ENCODE measurements at places on chromosomes 3 and 15. TPM values are rescaled to one million over a fixed set of nuclear protein-coding genes. Genes with fewer than 3 reads are reported as not detected.

- H3K27ac ChIP-seq: no peak overlapping the region
- no peaks in the 10 kb centered on the region for H3K4me1 ChIP-seq
- H3K36me3 ChIP-seq: no peaks in the 10 kb centered on the region
- H3K27me3 ChIP-seq: no peaks in the 10 kb centered on the region
Observed at GRCh38 chr3:126439968-126440708, 35.6 kb downstream of the ZXDC start.

DNA sequence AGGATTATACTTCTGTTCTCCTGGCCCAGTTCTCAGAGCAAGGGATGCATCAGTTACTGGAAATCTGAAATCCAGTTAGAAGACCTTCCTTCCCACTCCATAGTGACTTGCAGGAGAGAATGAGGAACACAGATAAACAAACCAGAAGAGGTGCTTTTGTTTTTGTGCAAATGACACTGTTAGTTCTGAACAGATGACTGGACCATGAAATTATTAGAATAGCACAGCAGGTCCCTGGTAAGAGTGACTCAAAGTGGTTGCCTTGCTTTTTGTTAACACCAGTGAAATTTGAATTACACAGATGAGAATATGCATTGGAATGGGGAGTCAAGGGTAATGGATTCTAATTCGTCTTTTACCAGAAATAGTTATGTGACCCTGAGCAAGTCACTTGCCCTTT lies 30.4 kb upstream of the LRIG1 start:
- no peak overlapping the region for H3K4me3 ChIP-seq
- H3K27me3 ChIP-seq: no peaks in the 10 kb centered on the region
- H3K36me3 ChIP-seq: no peaks in the 10 kb centered on the region
- H3K4me1 ChIP-seq: peaks cover 53% of the 10 kb centered on the region

DNA sequence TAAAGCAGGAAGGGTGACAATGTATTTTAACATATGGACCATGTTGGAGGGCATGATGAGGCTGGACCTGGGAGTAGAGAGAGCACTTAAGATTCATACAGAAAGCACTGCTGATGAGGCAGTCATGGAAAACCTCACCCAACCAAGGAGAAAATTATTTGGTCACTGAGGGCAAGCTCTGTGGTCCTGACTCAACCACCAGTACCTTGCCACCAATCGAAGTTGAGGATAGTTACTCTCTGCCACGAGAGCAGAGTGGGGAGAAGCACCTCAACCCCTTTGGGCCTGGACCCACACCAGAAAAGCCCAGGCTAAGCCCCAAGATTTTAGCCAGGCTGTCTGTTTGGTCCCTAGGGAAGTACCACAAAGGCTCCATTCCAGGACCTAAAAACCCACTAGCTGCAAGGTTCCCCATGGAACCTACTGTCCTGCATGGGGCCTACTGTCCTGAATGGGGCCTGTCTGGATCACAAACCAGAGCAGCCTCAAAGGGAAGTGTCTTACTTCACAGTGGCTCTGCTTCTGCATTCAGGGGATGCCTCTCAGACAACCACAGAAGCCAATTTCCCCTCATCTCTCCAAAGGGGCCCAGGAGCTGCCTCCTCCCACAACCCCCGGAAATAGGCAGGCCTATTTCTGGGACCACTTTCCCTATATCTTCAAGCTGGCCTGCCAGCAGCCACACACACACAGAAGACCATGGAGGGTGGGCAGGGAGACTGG lies 4.2 kb downstream of the CCDC71 start:
- H3K4me3 ChIP-seq: no peak overlapping the region
- H3K27ac ChIP-seq: no peak overlapping the region
- no peaks in the 10 kb centered on the region for H3K27me3 ChIP-seq
- peaks cover 18% of the 10 kb centered on the region for H3K4me1 ChIP-seq
- no peak for DNase-seq
- H3K36me3 ChIP-seq: peaks cover 18% of the 10 kb centered on the region

DNA sequence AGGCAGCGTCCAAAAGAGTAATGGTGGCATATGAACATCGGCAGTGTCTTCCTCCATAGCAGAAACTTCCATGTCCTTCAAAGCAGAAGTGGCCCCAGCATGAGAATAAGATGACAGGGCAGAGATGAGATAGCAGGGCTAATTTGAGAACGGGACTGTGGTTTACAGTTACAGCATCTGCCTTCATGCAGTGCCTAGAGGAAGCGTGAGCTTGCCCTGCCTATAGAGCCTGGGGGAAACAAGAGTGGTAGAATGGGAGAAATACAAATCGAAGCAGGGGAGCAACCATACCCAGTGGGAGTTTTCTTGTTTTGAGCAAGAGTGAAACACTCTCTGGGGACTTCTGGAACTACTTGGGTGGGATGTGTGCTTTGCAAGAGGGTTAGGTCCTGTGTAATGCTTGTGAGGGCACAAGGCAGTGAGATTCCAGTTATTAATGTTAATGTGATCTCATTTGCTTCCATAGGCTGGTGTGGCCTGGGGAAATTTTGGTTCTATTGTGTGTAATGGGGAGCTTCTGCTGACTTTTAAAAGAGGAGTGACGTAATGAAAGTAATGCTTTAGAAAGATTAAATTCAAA lies 616.9 kb downstream of the ZIC1 start:
- no peaks in the 10 kb centered on the region for H3K27me3 ChIP-seq
- H3K27ac ChIP-seq: no peak overlapping the region
- no peaks in the 10 kb centered on the region for H3K36me3 ChIP-seq
- DNase-seq: no peak
- no peak overlapping the region for H3K4me3 ChIP-seq

DNA sequence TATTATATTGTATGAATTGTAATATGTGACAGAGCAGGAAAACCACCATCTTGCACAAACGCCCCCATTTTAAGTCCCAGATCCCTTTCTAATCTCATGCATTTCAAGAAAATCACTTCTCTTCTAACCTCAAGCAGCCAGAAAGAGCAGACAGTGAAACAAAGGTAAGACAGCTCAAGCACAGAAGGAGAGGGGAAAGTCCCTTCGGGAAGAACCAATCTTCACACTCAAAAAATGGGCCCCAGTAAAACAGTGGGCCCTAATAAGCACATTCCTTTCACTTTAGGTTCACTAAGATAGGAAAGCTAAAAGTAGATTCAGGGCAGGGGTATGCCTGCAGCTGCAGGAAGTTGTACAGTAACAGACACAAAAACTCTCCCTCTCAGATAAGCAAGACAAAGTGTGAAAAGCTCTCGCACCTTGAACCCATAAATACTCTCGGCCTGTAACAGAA lies 1268.7 kb downstream of the SI start:
- DNase-seq: no peak
- H3K4me1 ChIP-seq: no peaks in the 10 kb centered on the region
- H3K4me3 ChIP-seq: no peak overlapping the region
- no peaks in the 10 kb centered on the region for H3K27me3 ChIP-seq
- H3K27ac ChIP-seq: no peak overlapping the region

- no peak for DNase-seq
- H3K27me3 ChIP-seq: no peaks in the 10 kb centered on the region
- H3K4me3 ChIP-seq: no peak overlapping the region
- no peaks in the 10 kb centered on the region for H3K4me1 ChIP-seq
- no peak overlapping the region for H3K27ac ChIP-seq
- H3K36me3 ChIP-seq: no peaks in the 10 kb centered on the region
Observed at GRCh38 chr15:74144153-74144775, 13.9 kb downstream of the ISLR2 start.

DNA sequence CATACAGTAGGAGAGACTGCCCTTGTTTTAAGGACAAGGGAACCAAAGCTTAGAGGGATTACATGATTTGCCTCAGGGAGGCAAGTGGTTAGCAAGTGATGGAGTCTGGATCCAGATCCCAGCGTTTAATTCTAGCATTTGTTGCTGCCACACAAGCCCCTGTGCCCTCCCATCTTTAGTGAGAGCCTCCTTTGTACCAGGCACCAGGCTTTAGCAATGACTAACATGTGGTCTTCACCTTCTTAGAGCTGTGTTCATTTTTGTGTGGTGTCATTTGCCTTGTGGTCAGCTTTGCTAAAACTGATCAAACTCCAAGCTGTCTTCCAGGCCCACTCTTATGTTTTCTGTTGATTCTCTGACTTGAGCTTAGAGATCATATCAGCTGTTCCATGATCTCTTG lies 290.5 kb downstream of the RPLP1 start:
- no peak overlapping the region for H3K4me3 ChIP-seq
- no peak overlapping the region for H3K27ac ChIP-seq
- H3K36me3 ChIP-seq: no peaks in the 10 kb centered on the region
- peaks cover 15% of the 10 kb centered on the region for H3K4me1 ChIP-seq
- no peak for DNase-seq
- no peaks in the 10 kb centered on the region for H3K27me3 ChIP-seq

- H3K27me3 ChIP-seq: no peaks in the 10 kb centered on the region
- no peak for DNase-seq
- no peaks in the 10 kb centered on the region for H3K4me1 ChIP-seq
- no peak overlapping the region for H3K27ac ChIP-seq
- H3K4me3 ChIP-seq: no peak overlapping the region
- no peaks in the 10 kb centered on the region for H3K36me3 ChIP-seq
Observed at GRCh38 chr3:139564294-139564861, 24.8 kb upstream of the RBP1 start.

DNA sequence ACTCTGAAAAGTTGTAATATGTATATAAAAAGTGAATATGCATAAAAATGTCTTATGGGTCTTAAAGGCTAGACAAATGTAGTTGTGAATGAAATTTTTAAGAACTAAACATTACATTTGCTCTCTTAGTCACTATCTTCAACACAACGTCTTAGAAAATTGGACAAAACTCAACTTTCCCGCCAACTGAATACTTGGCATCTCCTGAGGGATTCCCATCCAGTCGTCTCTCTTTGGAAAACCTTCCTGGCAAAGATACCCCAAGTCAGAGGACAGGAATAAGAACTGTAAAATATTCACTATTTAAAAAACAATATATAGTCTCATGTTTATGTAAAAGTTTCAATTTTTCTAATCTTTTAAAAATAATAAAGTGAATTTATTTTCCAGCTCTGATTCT lies 354.8 kb downstream of the GRM7 start:
- no peak overlapping the region for H3K4me3 ChIP-seq
- H3K36me3 ChIP-seq: no peaks in the 10 kb centered on the region
- no peak overlapping the region for H3K27ac ChIP-seq
- H3K27me3 ChIP-seq: no peaks in the 10 kb centered on the region

GRCh38 chr3:184382326-184383032 lies 2.6 kb downstream of the CHRD start:
- H3K27ac ChIP-seq: no peak overlapping the region
- 0 out of 2 replicates have a peak, but pooled peaks cover 4% of the 10 kb centered on the region for H3K36me3 ChIP-seq
- no peak overlapping the region for H3K4me3 ChIP-seq
- H3K4me1 ChIP-seq: peaks cover 13% of the 10 kb centered on the region
- no peak for DNase-seq
- H3K27me3 ChIP-seq: no peaks in the 10 kb centered on the region

GRCh38 chr3:73509066-73509465 lies 115.7 kb downstream of the PDZRN3 start:
- no peak overlapping the region for H3K27ac ChIP-seq
- H3K27me3 ChIP-seq: no peaks in the 10 kb centered on the region
- DNase-seq: no peak
- H3K36me3 ChIP-seq: no peaks in the 10 kb centered on the region
- no peak overlapping the region for H3K4me3 ChIP-seq

DNA sequence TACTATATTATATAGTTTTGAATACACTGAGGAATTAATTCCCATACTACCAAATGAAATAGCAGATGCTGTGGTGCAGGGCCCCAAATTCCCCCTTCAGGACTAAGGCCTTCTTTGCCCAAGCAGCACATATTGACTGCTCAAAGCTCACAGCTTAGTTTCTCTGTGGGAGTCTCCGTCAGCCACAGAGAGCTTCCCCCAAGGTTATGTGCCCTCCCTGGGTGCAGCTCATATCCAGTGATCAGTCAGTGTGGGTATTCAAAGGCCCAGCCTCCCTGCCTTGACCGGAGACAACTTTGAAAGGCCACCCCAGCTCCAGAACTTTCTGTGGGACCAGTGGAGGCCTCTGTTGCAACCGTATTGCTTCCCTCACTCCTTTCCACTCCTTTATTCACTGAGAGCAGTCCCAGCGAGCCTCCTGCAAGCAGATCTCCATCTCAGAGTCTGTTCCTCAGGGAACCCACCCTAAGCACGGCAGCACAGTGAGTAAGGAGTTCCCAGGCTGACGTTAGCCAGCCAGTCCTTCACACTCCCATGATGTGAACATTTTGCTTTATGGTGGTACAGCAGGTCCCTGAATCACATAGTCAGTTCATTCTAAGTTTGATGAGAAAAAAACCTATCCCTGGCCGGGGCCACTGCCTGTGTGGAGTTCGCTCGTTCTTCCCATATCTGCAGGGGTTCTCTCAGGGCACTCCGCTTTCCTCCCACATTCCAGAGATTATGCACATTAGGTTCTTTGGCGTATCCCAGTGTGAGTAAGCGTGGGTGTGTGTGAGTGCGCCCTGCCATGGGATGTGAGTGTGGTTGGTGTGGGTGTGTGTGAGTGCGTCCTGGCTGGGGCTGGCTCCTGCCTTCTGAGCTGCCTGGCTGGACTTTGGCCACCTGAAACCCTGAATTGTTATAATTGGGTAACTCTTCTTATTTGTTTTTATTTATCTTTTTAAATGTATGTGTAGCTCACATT lies 64.4 kb upstream of the PPARG start:
- no peak overlapping the region for H3K4me3 ChIP-seq
- DNase-seq: no peak
- H3K4me1 ChIP-seq: no peaks in the 10 kb centered on the region
- no peaks in the 10 kb centered on the region for H3K36me3 ChIP-seq

DNA sequence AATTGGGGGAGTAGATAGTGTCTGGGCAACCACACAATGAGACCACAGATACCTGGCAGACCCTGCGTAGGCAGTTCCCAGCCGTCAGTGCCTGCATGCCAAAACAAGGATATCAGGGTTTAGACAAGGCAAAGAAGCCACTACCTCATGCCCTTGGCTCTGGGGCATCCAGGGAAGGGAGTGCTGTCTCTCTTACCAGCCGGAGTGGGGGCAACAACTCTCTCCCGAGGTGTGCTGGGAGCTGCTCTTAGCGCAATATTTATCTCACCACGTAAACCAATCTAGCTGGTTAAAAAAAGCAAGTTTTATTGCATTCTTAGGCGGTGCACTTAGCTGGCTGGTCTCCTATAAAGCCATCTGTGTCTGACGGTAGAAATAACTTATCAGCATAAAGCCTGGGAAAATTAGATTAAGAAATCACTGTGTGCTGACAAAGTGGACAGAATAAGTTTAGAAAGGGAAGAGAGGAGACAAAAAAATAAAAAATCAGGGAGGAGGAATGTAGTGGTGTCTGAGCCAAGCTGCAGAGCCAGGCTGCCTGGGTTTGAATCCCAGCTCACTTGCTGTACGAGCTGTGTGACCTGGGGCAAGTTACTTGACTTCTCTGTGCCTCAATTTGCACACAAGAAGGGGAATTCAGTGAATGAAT lies 273.2 kb downstream of the PDZRN3 start:
- no peak overlapping the region for H3K27ac ChIP-seq
- no peak for DNase-seq
- no peaks in the 10 kb centered on the region for H3K27me3 ChIP-seq
- H3K36me3 ChIP-seq: no peaks in the 10 kb centered on the region
- no peaks in the 10 kb centered on the region for H3K4me1 ChIP-seq

- no peaks in the 10 kb centered on the region for H3K27me3 ChIP-seq
- no peak overlapping the region for H3K27ac ChIP-seq
- no peaks in the 10 kb centered on the region for H3K36me3 ChIP-seq
- DNase-seq: no peak
- H3K4me1 ChIP-seq: no peaks in the 10 kb centered on the region
- H3K4me3 ChIP-seq: no peak overlapping the region
Observed at GRCh38 chr15:35827141-35827540, 281.2 kb upstream of the DPH6 start.

Gene GOLGA8T
- not detected for total RNA-seq

Gene VILL
- 19.9 TPM for total RNA-seq

Gene KCNMB3
- 28.3 TPM for total RNA-seq

Gene STRIT1
- total RNA-seq: not detected

Gene CASR
- not detected for total RNA-seq

Gene FSTL1
- not detected for total RNA-seq

Gene TRH
- total RNA-seq: not detected

Gene ZNF621
- 6.2 TPM for total RNA-seq

Gene LRTM1
- total RNA-seq: not detected

Gene TM6SF1
- total RNA-seq: not detected

Measured in Karpas-422 (cell line).